Muscle of back (tissue), 13 donors: ENCODE measurements at places on chromosomes 2 and 18. TPM values are rescaled to one million over a fixed set of nuclear protein-coding genes. Genes with fewer than 3 reads are reported as not detected.
A peak's percentile ranks its signal among the peaks of the same experiment; 100 is the strongest.

- peak; percentile 10 for DNase-seq
These were observed 1.2 kb downstream of the SAP130 start for GRCh38 chr2:128026448-128027277.

The TMBIM1 gene
- 94.9 TPM for polyA plus RNA-seq

The ABCB11 gene
- polyA plus RNA-seq, result not detected

The PDE1A gene
- 20.3 TPM for polyA plus RNA-seq

GRCh38 chr2:75709297-75709696, 1.4 kb downstream of the GCFC2 start:
- DNase-seq, result no peak

The UPP2 gene
- polyA plus RNA-seq, result not detected

- no peak for DNase-seq
These were observed 126.6 kb upstream of the PPP1CB start for GRCh38 chr2:28624793-28625701.

GRCh38 chr18:9987931-9988330, 74.1 kb downstream of the VAPA start:
- DNase-seq, result no peak

DNA sequence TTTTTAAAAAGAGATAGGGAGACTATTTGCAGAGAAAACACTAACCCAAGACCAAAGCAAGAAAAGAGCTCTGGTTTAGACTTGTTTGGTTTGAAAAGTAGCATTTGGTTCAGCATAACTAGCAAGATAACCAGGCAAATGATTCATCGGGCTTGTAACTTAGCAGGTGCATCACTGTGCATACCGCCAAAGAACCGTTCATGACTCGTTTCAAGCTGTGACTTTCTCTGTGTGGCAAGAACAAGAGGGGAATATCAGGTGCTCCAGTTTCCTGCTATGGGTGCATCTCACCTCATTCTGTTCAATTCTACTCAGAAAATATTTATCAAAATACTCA, 244.9 kb downstream of the ETAA1 start:
- DNase-seq, result no peak

The CAPG gene
- 30.2 TPM for polyA plus RNA-seq

- no peak for DNase-seq
These were observed 910 bp downstream of the SRSF7 start for GRCh38 chr2:38750011-38750890.

DNA sequence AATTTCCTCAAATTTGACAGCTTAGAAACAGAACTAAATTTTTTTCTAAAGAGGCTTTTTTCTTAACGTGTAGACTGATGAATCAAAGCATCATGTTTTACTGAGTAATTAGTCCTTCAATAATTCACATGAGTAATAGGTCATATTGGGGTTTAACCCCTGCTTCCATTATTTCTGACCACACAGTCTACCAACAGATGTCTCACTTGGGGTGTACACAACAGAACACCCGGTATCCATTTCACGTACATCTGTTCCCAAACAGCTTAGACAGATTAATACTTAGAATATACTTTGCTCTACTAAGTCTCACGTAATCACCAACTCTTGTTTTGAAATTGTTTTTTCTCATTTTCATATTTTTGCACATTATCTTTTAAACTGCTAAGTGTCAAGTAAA, 14.8 kb downstream of the CERKL start:
- no peak for DNase-seq

- no peak for DNase-seq
These were observed 91.2 kb upstream of the CCDC195 start for GRCh38 chr2:224807153-224807964.

- peak; percentile 35 for DNase-seq
These were observed 12.9 kb upstream of the SIX3 start for GRCh38 chr2:44928483-44929158.

The GALNT14 gene
- polyA plus RNA-seq, result 2.7 TPM

GRCh38 chr18:40956213-40956612, 998.8 kb upstream of the PIK3C3 start:
- no peak for DNase-seq

The AGXT gene
- not detected for polyA plus RNA-seq

DNA sequence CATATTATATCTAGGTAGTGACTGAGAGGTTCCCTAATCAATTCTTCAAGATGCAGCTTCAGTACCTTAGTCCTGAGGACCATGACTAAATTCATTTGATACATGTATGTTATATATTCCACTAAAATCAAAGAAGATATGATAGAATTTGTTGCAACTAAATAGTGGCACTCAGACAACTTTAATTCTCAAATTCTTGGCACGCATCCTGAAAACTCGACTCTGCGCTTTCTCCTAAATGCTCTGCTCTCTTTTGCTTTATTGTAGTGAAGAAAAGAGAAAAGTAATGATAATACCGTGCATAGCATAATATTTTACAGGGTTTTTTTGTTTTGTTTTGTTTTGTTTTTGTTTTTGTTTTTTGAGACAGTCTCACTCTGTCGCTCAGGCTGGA, 475.3 kb downstream of the ARHGAP15 start:
- DNase-seq, result peak; percentile 55

DNA sequence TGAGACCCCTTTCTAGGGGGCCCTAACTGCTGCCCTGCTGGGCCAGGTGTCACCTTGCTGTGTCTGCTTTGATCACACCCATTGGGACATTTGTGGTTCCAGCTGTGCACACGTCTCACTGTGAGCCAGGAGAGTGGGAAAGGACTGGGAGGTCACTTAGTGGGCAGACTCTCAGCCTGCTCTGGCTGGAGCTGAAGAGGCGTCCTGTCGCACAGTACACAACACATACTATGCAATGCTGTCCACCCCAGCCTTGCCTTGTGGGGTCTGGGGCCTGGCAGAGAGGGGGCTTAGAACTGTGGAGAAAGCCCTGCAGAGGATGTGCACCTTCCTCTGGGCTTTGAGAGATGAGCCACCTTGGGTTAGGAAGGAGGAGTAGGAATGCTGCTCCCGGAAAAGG, 25.3 kb upstream of the ASPRV1 start:
- no peak for DNase-seq

The TFPI gene
- polyA plus RNA-seq, result 53.2 TPM

DNA sequence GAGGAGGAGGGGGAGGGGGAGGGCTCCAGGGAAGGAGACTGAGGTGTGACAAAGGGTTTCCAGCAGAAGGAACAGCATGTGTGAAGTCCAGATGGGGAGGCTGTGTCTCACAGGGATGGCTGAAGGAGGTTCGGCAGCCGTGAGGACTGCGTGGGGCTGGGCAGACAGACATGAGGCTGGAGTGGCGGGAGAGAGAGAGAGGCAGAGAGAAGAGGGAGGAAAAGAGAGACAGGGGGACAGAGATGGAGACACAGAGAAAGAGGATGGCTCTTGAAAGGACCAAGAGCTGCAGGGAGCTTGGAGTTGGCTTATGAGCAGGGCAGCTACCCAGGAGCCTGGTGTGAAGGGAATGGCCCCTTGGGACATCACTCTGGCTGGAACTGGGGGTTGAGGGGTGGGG, 138.9 kb upstream of the ASB18 start:
- no peak for DNase-seq

DNA sequence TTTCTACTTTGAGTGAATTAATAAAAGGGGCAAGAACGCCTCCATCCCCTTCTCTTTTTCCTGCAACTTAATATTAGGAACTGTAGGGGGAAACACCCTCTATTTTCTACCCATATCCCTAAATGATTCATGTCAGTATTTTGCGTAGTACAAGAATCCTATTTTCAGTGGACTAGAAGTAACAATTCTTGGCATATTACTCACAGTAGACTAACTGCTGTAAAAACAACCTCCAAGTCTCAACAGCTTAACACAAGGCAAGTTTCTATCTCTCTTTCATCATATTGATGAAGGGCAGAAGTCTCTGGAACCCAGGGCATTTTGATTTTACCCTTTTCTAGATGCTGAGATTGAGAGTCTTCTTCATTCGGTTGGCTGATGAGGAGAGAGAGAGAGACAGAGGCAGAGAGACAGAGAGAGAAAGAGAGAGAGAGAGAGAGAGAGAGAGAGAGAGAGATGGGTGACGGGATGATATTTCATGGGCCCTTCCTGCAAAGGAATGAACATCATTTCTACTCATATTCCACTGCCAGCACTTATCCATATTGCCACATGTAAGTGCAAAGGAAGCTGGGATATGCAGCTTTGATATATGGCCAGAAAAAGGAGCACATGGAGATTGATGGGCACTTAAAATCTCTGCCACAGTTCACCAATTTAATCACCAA, 481.6 kb downstream of the LPIN1 start:
- no peak for DNase-seq

DNA sequence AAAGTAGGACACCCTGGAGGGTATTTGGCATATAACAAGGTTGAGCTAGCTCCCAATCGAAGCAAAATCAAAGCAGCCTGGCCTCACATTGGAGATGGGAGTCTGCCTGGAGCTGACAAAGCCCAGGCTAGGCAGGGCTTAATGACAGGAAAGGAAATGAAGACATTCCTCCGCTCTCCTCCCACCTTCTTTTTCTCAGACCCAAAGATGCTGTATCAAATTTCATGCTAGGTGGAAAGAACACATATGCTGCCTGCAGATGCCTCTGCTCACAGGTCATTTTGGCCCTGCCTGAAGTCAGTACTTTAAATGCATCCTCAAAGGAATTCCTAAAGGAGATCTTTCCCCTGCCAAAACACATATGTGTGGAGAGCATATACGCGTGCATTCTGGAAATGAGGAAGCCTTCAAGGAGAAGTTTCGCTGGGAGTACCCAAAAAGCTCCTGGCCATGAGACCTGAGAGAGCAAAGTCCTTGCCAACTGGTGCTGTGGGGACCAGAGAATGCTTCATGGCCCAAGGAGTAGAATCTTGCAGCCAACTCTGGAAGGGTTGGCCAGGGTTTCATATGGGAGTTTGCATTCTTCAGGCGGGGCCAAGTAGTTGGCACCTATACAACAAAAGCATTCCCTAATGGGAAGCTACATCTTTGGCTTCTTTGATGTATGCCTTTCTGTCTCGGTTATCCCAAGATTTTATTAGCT, 88.0 kb downstream of the AQP4 start:
- peak; percentile 13 for DNase-seq

DNA sequence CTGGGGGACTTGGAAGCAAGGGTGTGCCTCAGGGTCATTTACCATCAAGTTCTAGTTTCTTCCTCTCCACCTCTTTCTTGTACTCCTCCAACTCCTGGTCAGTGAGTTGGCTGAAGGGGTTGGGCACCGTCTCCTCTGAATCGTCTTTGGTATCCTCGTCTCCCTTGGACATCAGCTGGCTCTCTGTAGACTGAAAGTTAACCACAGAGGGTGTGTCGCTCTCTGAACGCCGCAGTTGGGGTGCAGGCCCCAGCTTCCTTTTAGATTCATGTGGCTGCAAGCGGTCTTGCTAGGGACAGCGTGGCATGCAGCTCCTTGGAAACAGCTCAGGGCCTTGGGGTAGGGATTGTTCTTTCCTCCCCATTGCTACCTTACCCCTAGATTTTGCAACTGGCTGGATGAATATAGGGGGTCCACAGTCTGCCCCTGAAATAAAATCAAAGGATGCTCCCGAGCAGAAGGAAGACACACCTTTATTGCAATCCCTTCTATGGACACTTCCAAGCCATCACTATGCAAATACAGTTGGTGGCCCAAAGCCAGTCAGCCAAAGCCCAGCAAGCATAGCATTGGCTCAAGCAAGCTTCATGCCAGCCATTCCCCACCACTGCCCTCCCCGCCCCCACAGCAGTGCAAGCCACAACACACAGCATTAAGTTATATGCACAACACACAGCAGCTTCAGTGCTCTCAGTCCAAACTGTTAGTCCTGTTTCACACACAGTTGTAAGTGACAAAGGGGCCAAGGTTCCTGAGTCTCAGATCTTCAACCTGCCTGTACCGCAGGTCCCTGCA, 93.2 kb downstream of the ADD2 start:
- no peak for DNase-seq

- DNase-seq, result no peak
These were observed 107.1 kb downstream of the TTN start for GRCh38 chr2:178700136-178700535.

DNA sequence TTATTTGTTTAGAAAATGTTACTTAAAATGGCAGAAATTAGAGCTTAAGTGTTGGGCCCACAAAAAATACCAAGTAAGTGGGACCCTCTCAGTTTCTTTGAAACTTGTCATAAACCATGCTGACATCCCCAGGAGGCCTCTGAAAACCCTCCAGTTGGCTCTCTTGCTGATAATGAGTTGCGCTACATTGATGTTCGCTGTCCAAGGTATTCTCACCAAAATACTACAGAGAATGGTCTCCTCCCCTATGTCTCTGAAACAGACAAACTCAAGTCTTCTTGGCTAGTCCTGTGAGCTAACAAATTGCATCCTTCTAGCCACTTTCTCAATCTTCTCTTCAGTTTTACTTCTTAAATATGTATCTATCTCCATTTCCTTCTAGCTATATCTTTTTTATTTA, 669.4 kb downstream of the IRS1 start:
- no peak for DNase-seq

DNA sequence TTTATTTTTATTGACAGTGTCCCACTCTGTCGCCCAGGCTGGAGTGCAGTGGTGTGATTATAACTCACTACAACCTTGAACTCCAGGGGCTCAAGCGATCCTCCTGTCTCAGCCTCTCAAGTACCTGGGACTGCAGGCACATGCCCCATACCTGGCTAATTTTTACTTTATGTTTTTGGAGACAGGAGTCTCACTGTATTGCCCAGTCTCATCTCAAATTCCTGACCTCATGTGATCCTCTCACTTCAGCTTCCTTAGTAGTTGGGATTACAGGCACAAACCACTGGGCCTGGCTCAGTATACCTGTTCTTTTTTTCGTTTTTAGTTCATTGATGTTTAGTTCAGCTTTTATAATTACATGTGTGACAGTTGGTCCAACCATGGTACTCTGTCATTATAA, 40.1 kb upstream of the SNORC start:
- DNase-seq, result no peak

- no peak for DNase-seq
These were observed 22.8 kb downstream of the CRACDL start for GRCh38 chr2:98912957-98913915.

The TMEM200C gene
- 0.80 TPM for polyA plus RNA-seq

DNA sequence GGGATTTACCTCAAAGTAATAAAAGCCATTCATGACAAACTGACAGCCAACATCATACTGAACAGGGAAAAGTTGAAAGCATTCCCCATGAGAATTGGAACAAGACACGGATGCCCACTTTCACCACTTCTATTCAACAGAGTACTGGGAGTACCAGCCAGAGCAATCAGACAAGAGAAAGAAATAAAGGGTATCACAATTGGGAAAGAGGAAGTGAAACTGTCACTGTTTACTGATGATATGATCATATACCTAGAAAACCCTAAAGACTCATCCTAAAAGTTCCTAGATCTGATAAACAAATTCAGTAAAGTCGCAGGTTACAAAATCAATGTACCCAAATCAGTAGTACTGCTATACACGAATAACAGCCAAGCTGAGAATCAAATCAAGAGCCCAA, 17.2 kb upstream of the ASB18 start:
- DNase-seq, result no peak

- DNase-seq, result no peak
These were observed 16.4 kb downstream of the CEP76 start for GRCh38 chr18:12686100-12686499.

The CELF4 gene
- polyA plus RNA-seq, result 1.3 TPM

GRCh38 chr2:23543728-23544127, 158.7 kb downstream of the KLHL29 start:
- DNase-seq, result no peak

DNA sequence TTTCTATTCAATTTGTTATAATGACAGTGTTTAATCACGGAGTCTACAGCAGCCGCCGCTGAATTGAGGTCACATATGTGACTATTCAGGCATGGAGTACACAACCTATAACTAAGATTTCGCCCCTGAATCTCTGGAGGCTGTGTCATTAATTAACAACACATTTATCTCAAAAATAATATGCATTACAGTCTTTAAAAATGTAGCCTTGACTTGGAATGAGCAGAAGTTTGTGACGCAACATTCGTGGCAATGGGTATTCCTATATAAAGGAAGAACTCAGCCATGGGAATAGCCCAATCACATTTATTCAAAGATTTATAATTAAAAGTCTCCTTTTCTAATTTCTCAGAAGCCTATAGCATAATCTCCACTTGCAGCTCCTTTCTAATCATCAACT, 60.6 kb upstream of the LYPD1 start:
- DNase-seq, result peak; percentile 78
